CD4-positive, alpha-beta T cell treated with Interleukin-15 for 1 hour (primary cell): ENCODE measurements at places on chromosomes 1 and 21.

DNA sequence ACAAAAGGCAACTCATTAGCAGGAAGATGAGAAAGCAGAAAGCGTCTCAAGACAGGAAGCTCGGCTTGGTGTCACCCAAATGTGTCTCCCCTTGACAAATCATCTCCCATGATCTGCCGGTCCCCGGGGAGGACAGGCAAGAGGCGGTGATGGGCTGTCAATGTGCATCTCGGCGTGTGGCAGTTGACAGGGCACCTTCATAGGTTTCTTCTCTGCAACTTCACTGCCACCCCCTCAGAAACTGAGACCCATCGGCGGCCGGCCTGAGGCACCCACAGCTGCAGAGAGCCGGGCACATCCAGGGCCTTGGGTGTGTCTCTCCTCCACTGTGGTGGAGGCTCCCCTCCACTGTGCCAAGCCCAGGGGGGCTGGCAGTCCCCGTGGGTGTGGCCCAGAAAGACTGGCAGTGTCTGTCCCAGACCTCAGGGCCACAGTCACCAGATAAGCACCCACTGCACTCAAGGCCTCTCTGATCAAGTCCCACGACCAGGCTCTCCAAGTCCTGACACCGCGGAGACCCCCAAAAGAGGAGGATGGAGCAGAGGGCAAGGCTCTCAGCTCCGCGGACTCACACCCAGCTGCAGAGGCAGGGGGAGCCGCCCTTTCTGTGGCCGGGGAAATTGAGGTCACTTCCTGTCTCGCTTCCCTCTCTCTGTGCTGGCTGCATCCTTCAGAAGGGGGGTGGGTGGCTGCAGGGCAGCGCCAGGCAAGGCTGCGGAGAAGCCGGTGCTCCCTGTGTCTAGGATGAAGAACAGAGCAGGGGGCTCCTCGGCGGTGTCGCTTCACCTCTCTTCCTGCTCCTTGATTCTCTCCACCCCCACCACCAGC lies 39.6 kb upstream of the LBR start:
- peak; percentile 88 for DNase-seq

- DNase-seq = no peak
Measured at GRCh38 chr1:225880222-225880588, 2.0 kb downstream of the TMEM63A start.

DNA sequence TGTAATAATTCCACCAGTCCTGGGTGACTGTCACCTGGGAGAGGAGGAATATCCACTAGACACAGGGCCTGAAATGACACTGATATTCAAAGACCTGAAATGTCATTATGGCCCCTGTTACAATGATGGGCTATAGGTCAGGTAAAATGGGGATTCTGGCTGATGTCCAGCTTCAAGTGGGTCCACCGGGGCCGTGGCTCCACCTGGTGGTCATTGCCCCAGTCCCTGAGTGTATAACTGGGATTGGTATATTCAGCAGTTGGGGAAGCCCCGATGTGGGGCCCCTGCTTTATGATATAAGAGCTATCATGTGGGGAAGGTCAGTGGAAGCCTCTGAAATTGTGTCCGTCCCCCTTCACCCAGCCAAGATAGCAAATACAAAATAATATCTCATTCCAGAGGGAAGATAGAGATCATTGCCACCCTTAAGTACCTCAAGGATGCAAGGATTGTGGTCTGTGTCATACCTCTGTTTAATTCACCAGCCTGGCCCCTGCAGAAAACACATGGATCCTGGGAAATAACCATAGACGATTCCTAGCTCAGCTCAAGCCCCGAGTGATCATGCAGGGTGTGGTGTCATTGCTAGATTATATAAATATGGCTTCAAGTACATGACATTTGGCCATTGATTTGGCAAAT lies 19.4 kb downstream of the PLEKHO1 start:
- peak; percentile 61 for DNase-seq

DNA sequence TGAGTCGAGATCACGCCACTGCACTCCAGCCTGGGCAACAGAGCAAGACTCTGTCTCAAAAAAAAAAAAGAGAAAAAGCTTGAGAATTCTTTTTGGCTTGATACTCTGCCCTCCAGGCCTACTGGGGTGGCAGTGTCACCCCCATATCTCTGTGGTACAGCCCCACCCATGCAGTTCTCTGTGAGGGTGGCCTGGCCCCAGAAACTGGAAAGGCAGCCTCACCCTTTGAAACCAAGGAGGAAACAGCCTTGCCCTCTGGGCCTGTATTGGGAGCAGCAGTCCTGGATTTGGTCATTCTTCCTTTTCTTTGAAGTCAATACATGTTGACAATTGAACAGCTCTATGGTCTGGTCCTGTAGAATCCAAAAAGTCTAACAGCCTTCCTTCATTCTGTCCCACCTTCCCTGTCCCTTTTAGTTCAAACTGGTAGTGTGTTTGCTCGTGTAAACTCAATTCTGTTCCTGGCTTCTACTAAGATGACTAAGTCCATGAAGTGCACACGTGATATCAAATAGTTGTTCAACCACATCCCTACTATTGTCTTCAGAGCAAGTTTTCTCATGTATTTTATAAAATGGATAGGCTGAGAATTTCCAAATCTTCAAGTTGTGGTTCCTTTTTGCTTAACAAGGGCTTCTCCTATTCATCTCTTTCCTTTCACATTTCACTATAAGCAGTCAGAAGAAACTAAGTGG lies 13.2 kb downstream of the ST7L start:
- DNase-seq = no peak

DNA sequence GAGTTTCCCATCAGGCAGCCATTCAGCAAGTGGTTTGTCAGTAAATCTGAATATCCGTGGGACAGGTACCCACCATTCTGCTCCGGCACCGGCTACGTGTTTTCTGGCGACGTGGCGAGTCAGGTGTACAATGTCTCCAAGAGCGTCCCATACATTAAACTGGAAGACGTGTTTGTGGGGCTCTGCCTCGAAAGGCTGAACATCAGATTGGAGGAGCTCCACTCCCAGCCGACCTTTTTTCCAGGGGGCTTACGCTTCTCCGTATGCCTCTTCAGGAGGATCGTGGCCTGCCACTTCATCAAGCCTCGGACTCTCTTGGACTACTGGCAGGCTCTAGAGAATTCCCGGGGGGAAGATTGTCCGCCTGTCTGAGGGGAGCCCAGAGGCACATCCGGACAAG lies 48.4 kb downstream of the B3GALT5 start:
- no peak for DNase-seq

GRCh38 chr1:87203904-87204303 lies 124.8 kb upstream of the LMO4 start:
- DNase-seq = no peak

GRCh38 chr1:160031365-160032164 lies at the start of gene PIGM:
PIGM (minus strand) TSS chr1:160031990; CDS start chr1:160031739, 251 bp downstream.
- DNase-seq = peak; percentile 93

DNA sequence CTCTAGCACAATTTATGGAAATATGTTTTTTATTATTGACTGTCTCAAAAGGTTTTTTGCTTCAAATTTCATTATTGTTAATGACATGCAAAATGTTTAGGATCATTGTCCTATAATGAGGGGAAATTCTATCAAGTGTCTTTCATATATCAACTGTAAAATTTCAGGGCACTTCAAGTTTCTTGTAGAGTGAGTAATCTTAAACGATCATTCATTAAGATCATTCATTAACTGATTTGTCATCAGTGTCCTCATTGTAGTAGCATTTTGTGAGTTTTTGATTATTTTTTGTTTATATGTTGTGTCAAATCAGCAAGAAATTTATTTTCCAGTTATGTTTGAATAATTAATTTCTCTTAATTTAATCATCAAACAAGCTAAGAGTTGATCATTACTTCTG lies 111.8 kb upstream of the PRDX6 start:
- no peak for DNase-seq

- DNase-seq = no peak
Measured at GRCh38 chr1:119687434-119688079, 24.2 kb upstream of the PHGDH start.

DNA sequence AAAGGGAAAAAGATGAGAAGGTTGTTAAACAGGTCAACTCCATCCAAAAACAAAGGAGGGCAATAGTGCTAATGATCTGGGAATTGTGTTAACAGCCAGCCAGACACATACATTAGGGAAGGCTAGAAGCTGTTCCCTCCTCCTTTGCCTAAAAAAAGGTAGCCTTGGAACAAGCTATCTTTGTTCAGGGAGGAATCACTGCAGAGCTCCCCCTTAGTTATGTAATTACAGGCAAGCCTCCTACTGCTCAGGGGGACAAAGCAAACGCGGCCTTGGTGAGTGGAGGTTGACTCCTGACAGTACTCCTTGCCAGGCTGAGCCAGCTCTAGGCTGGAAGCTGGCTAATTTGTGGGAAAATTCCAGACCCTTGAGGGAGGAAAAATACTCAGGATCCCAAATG lies 97.6 kb downstream of the VAV3 start:
- no peak for DNase-seq

GRCh38 chr21:46454142-46454541 lies 4.5 kb upstream of the DIP2A start:
- no peak for DNase-seq

DNA sequence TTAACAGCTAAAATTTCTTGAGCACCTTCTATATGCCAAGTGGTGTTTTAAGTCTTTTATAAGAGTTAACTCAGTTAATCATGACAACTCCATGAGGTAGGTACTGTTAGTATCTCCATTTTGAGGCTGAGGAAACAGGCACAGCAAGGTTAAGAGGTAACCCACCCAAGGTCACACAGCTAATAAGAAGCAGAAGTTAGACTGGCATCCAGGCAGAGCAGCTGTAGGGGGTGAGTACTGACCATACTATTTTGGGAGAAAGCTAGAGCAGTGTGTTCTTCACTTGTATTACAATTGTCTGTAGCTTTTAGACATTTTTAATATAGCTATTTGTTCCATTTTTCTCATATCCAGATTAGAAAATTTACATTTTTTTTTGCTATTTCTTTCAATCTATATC lies 4.8 kb downstream of the ATP6V1G3 start:
- no peak for DNase-seq

DNA sequence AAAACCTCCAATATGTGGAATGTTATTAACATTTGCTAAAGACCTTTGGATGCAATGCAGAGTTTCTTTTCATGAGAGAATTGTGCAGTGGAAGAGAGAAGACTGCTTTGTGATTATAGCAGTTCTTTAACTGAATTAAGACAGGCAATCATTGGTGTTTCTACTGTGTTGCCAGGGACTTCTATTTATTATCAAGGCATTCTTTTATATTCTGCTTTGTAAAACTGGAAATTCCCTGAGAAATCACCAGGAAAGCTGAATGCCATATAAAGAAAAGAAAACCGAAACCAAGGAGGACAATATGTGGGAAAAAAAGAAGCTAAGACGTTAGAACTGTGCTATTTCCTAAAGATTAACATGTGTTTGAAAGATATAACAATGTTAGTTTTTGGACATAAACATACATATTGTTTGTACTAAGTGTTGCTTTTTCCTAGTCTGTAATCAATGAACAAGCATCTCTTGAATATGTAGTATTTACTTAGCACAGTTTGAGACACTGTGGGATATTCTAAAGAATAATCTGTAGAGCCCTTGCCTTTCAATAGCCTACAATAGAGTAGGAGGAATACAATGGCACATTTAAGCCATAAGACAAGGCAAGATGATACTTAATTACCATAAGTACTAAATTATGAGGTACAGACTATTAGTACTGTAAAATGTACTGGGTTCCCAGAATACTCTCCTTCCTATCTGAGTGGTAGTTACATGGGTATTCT lies 47.1 kb downstream of the EXTL2 start:
- DNase-seq = no peak

GRCh38 chr1:89499320-89499719 lies 25.3 kb upstream of the LRRC8B start:
- DNase-seq = no peak

DNA sequence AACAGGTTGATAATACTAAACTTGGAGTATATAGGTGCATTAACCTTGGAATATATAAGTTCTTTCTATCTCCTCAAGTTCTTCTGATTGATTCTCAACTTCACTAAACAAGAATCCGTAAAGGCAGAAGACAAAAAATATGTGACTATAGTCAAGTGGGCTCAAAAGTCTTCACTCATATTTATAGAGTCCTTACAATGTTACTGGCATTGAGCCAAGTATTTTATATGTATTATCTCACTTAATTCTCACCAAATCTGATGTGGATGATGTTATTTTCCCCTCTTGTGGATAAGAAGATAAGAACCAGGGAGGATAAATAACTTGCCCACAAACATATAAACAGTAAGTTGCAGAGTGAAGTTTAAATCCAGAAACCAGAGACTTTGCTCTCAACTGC lies 486.9 kb downstream of the LRRIQ3 start:
- no peak for DNase-seq

- DNase-seq = no peak
Measured at GRCh38 chr1:183313063-183313462, 105.1 kb downstream of the NMNAT2 start.

DNA sequence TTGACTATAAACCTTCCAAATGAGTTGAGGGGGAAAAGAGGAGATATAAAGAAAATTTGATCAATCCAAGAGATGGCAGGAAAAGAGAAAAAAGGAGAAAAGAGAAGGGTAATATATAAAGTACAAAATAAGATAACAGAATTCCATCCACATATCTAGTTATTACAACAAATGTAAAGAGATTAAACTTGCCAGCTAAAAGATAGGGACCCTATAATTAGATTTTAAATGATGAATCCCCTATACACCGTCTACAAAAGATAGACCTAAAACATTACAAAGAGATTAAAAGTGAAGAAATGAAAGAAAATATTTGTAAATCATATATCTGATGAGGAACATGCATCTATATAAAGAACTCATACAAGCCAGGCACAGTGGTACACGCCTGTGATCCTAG lies 63.1 kb downstream of the CHD5 start:
- DNase-seq = no peak

DNA sequence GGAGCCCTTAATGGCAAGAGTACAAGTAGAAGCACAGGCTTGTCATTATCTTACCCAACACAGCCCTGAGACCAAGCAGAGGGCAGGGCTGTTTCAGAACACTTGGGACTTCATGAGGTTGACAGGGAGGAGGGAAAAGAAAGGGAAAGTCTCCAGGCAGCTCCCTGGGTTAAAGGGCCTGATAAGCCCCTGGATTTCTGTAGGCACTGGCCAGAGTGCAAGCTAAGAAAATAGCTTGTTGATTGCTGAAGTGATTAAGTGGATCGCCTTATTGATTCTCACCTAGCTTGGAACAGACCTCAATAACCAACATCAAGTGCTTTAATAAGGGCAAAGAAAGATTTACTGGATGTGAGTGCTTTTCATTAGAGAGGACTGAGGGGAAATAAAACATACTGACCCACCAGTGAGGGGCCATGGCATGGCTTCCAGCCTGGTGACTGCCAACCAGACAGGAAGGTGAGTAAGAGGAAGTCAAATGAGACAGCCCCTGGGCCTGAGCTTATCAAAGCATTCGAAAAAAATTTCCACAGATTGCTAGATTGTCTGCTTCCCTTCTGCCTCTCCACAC lies 121.4 kb upstream of the NFIA start:
- DNase-seq = no peak

GRCh38 chr1:47384083-47384482 lies 32.0 kb upstream of the FOXE3 start:
- no peak for DNase-seq
